ENCODE measurements at places on chromosomes 13 and 19.

- DNase-seq = no peak
Observed at GRCh38 chr19:45473682-45474605, 6.1 kb downstream of the FOSB start.

GRCh38 chr19:49539192-49539952 lies 11.6 kb downstream of the RCN3 start:
- no peak for DNase-seq

- no peak for DNase-seq
Observed at GRCh38 chr13:20891768-20892167, 10.8 kb downstream of the XPO4 start.

GRCh38 chr19:14450168-14450874 lies 17.2 kb downstream of the PKN1 start:
- no peak for DNase-seq
